A673 (cell line): ENCODE measurements at places on chromosomes 13 and 19. TPM values are rescaled to one million over a fixed set of nuclear protein-coding genes. Genes with fewer than 3 reads are reported as not detected.
A peak's percentile ranks its signal among the peaks of the same experiment; 100 is the strongest.

The ZNF570 gene
- 5.0 and 5.4 TPM in 2 replicates for total RNA-seq

DNA sequence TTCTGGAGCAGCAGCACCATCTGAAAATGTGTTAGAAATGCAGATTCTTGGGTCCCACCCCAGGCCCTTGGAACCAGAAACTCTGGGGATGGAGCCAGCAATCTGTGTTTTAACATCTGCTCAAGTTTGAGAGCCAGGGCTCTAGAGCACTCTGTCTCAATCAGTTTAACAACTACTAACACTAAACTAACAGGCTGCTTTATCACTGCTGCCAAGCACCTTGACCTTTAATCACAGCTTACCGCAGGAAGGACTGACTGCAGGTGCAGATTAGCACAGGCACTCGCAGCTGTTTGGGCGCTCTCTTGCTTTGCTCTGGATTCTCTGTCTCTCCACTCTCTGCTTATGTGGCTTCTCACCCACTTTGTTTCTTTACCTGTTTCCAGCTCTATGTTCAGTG, 163.5 kb downstream of the MTUS2 start:
- no peaks in the 10 kb centered on the region for H3K36me3 ChIP-seq
- no peak for DNase-seq
- H3K4me1 ChIP-seq, result no peaks in the 10 kb centered on the region

GRCh38 chr13:46317120-46317519, 69.9 kb downstream of the RUBCNL start:
- DNase-seq, result peak; percentile 65
- peak overlapping the region; percentile 25 for H3K27ac ChIP-seq
- no peaks in the 10 kb centered on the region for H3K27me3 ChIP-seq
- peaks cover 12% of the 10 kb centered on the region for H3K4me1 ChIP-seq

- no peak for DNase-seq
- no peaks in the 10 kb centered on the region for H3K36me3 ChIP-seq
- peak overlapping the region; percentile 29 for H3K4me3 ChIP-seq
- no peak overlapping the region for H3K27ac ChIP-seq
- H3K27me3 ChIP-seq, result no peaks in the 10 kb centered on the region
- H3K4me1 ChIP-seq, result no peaks in the 10 kb centered on the region
Observed at GRCh38 chr19:3225677-3226093, 1.2 kb downstream of the CELF5 start.

DNA sequence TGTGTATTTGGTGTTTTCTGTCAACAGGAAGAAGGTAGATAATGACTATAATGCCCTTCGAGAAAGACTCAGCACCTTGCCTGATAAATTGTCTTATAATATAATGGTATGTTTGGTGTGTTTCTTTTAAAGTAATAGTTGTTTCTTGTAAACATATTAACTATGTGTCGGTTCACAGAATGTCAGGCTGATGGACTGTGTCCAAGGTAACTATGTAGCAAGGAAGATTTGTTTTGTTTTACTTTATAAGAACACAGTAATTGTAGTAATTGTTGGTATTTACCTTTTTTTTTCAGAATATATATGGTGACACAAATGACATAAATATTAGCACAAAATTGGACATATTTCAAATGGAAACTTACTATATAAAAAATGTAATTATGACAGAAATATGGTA, 43.2 kb downstream of the URI1 start:
- H3K4me3 ChIP-seq, result no peak overlapping the region
- DNase-seq, result no peak
- H3K36me3 ChIP-seq, result peaks cover 15% of the 10 kb centered on the region
- H3K4me1 ChIP-seq, result peaks cover 15% of the 10 kb centered on the region
- H3K27me3 ChIP-seq, result no peaks in the 10 kb centered on the region

- no peaks in the 10 kb centered on the region for H3K36me3 ChIP-seq
- H3K4me1 ChIP-seq, result no peaks in the 10 kb centered on the region
- no peak overlapping the region for H3K27ac ChIP-seq
- peaks cover 41% of the 10 kb centered on the region for H3K27me3 ChIP-seq
Observed at GRCh38 chr13:27868641-27869435, 51.0 kb upstream of the PDX1 start.

- H3K27ac ChIP-seq, result peak overlapping the region; percentile 50
- peak; percentile 96 for DNase-seq
- H3K4me1 ChIP-seq, result peaks cover 55% of the 10 kb centered on the region
- H3K27me3 ChIP-seq, result no peaks in the 10 kb centered on the region
- peaks cover 30% of the 10 kb centered on the region for H3K36me3 ChIP-seq
- peak overlapping the region; percentile 66 for H3K4me3 ChIP-seq
Observed at GRCh38 chr19:18436671-18437490, 1.1 kb downstream of the ISYNA1 start.
